Hair follicle dermal papilla cell (primary cell): ENCODE measurements at places on chromosomes 7 and 10. TPM values are rescaled to one million over a fixed set of nuclear protein-coding genes. Genes with fewer than 3 reads are reported as not detected.

RNF148 gene
- 0.36 and 0.65 TPM in 2 replicates for total RNA-seq

ADRB1 gene
- not detected in 2 replicates for total RNA-seq

DNTT gene
- not detected in 2 replicates for total RNA-seq

GSTO2 gene
- 0.85 and 3.4 TPM in 2 replicates for total RNA-seq

ATOH7 gene
- not detected in 2 replicates for total RNA-seq

NUTM2A gene
- 0.12 and 0.49 TPM in 2 replicates for total RNA-seq

TMEM120A gene
- 21.4 and 29.8 TPM in 2 replicates for total RNA-seq

NOS3 gene
- total RNA-seq = 1.5 and 3.9 TPM in 2 replicates

PRLHR gene
- total RNA-seq = not detected in 2 replicates

ANXA8 gene
- 0.97 and 1.1 TPM in 2 replicates for total RNA-seq

ANKIB1 gene
- total RNA-seq = 66.3 and 71.7 TPM in 2 replicates

CALCR gene
- not detected in 2 replicates for total RNA-seq

HTR5A gene
- not detected in 2 replicates for total RNA-seq

HOXA11 gene
- not detected in 2 replicates for total RNA-seq

UBE2D1 gene
- total RNA-seq = 17.8 and 19.1 TPM in 2 replicates

IL6 gene
- total RNA-seq = 20.2 and 32.3 TPM in 2 replicates

DEPP1 gene
- total RNA-seq = 24.9 and 35.7 TPM in 2 replicates

SRRM3 gene
- total RNA-seq = 0.85 and 1.9 TPM in 2 replicates

TMEM184A gene
- 0.36 and 0.49 TPM in 2 replicates for total RNA-seq

CALML3 gene
- total RNA-seq = 0.12 TPM in 1 of 2 replicates, not detected in the other

ZNF138 gene
- 2.6 and 3.3 TPM in 2 replicates for total RNA-seq

FKBP6 gene
- total RNA-seq = not detected in 2 replicates

PKD1L1 gene
- total RNA-seq = under 0.01 and 0.12 TPM in 2 replicates

DUSP5 gene
- total RNA-seq = 9.0 and 10.5 TPM in 2 replicates

ANKRD1 gene
- total RNA-seq = 0.32 and 0.36 TPM in 2 replicates

DNA2 gene
- 3.2 and 3.4 TPM in 2 replicates for total RNA-seq

CLDN4 gene
- 0.16 and 0.24 TPM in 2 replicates for total RNA-seq

TMEM178B gene
- total RNA-seq = under 0.01 TPM in 2 replicates

SPDYE2B gene
- not detected in 2 replicates for total RNA-seq

PPP2R2D gene
- 24.7 and 25.8 TPM in 2 replicates for total RNA-seq

ZDHHC6 gene
- total RNA-seq = 18.0 and 31.0 TPM in 2 replicates

TAS2R3 gene
- 0.81 and 1.2 TPM in 2 replicates for total RNA-seq

TMEM139 gene
- total RNA-seq = not detected in 2 replicates

RBM17 gene
- 24.3 and 25.1 TPM in 2 replicates for total RNA-seq

TCERG1L gene
- not detected in 2 replicates for total RNA-seq

PTEN gene
- total RNA-seq = 98.5 and 199 TPM in 2 replicates

CYP3A4 gene
- total RNA-seq = not detected in 2 replicates

ACBD7 gene
- total RNA-seq = 0.32 TPM in 1 of 2 replicates, not detected in the other

IDI2 gene
- total RNA-seq = not detected in 2 replicates

C10orf62 gene
- total RNA-seq = 0.49 TPM in 1 of 2 replicates, not detected in the other

GRM3 gene
- not detected in 2 replicates for total RNA-seq

ADIRF gene
- 10.4 and 24.4 TPM in 2 replicates for total RNA-seq
